Upper lobe of right lung (tissue), 1 donor: ENCODE measurements at places on chromosomes 3 and 15. TPM values are rescaled to one million over a fixed set of nuclear protein-coding genes. Genes with fewer than 3 reads are reported as not detected.

The DNAH12 gene
- 0.52 TPM for total RNA-seq

DNA sequence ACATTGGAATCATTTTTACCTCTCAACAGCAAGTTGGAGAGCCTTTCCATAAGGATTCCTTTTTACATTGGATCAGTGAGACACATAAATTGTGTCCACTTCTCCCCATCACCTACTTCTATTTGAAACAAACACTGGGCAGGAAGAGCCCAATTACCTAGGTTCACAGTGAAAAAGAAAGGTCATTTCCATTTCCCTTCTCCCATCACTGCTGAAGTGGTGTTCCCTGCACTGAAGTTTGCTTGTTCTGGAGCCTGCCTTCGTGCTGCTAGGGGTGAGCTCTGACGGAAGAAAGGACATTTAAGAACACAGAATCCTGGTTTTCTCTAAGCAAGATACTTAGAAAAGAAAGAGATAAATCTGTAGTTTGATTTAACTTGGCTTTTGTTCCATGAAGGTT is 123.8 kb upstream of the ZBTB20 start:
- DNase-seq, result no peak

DNA sequence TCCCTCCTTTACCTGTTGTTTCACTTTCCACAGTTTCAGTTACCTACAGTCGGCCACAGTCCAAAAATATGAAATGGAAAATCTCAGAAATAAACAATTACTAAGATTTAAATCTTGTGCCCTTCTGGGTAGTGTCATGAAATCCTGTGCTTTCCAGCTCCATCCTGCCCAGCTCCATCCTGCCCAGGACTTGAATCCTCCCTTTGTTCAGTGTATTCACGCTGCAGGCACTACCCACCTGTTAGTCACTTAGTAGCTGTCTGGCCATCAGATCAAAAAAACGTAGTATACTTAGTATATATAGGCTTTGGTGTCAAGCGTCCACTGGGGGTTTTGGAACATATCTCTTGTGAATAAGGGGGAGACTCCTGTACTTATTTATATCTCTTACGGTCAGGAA is 329.0 kb upstream of the SEMA6D start:
- DNase-seq, result no peak

DNA sequence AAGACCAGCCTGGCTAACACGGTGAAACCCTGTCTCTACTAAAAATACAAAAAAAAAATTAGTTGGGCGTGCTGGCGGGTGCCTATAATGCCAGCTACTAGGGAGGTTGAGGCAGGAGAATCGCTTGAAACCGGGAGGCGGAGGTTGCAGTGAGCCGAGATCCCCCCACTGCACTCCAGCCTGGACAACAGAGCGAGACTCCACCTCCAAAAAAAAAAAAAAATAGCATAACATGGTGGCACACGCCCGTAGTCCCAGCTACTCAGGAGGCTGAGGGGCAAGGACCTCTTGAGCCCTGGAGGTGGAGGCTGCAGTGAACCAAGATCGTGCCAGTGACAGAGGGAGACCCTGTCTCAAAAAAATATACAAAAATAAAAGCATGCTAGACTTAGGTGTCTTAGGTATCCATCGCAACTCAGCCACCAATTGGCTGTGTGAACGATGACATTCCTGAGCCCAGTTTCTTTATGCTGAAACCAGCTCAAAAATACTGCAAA is 6.2 kb downstream of the PLCH1 start:
- no peak for DNase-seq

- no peak for DNase-seq
Measured at GRCh38 chr3:175015056-175015635, 156.0 kb downstream of the NAALADL2 start.

GRCh38 chr3:155282385-155283091 is 10.9 kb downstream of the STRIT1 start:
- no peak for DNase-seq

The CCR5 gene
- 8.7 TPM for total RNA-seq

DNA sequence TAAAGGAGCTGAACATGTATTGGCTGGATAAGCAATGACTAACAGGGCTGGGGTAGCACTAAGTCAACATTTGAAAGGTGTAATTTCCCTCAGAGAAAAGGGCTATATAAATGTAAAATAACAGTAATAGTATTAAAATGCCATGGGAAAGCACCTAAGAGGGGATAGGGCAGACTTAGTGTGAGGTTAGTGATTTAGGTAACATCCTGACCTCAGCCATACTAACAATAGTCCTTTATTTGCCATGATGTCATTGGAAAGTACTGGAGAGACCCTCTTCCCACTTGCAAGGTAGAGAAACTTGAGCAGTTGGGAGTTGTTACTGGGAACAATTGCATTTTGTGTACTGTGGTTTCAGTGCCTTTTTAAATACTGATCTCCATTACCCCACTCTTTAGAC is 103.4 kb downstream of the LSAMP start:
- no peak for DNase-seq

GRCh38 chr15:68499620-68500312 is 67.8 kb upstream of the ITGA11 start:
- no peak for DNase-seq

The RPL29 gene
- total RNA-seq, result 810 TPM

GRCh38 chr15:83288381-83288801 is 3.9 kb upstream of the BNC1 start:
- no peak for DNase-seq
